ENCODE measurements at places on chromosomes 3 and 15.

GRCh38 chr3:151971814-151972579 is 98.6 kb downstream of the SUCNR1 start:
- DNase-seq: no peak

- DNase-seq: no peak
Observed at GRCh38 chr3:152516216-152516615, 247.5 kb downstream of the MBNL1 start.

GRCh38 chr15:73800662-73801345 is 47.7 kb upstream of the INSYN1 start:
- peak; percentile 92 for DNase-seq

GRCh38 chr3:39937315-39937714 is 127.9 kb downstream of the MYRIP start:
- no peak for DNase-seq

DNA sequence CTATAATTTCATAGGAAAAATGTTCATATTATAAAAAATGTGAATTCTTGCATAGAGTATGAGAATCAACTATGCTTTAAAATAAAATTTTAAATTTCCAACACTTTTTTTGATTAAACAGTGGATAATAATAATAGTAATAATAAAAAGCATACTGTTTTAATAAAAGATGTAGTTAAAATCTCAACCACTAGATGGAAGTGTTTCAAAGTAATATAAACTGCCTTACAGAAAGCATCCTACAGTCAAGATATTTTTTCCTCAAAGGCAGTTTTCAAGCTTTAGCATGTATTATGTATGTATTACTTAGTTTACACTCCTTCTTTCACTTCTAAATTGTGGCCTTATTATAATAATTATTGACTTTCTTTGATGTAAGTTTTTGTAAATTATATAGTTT is 217.5 kb downstream of the CHL1 start:
- peak; percentile 1 for DNase-seq
